ENCODE measurements at places on chromosomes 1 and 21.

GRCh38 chr1:173530795-173531693, 53.9 kb downstream of the PRDX6 start:
- no peak for DNase-seq

DNA sequence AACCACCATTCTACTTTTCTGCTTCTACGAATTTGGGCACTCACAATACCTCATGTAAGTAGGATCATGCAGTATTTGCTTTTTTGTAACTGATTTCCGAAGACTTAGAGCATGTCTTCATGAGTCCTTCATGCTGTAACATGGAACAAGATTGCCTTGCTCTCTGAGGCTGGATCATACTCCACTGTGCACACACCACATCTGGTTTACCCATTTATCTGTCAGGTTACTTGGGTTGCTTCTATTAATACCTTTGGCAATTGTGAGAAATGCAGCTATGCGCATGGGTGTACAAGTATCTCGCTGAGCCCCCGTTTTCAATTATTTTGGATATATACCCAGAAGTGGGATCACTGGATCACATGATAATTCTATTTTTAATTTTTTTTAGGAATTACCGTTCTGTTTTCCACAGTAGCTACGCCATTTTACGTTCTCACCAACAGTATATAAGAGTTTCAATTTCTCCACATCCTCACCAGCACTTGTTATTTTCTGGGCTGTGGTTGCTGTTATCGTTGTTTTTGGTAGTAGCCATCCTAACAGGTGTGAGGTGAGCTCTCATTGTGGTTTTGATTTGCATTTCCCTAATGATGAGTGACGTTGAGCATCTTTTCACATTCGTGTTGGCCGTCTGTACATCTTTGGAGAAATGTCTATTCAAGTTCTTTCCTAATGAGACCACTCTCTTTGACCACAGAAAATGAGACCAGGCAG, 10.7 kb upstream of the SLC2A5 start:
- DNase-seq, result no peak

GRCh38 chr1:108142773-108143394, 57.3 kb downstream of the SLC25A24 start:
- DNase-seq, result no peak

GRCh38 chr1:16922466-16922865, 735 bp downstream of the CROCC start:
- no peak for DNase-seq

DNA sequence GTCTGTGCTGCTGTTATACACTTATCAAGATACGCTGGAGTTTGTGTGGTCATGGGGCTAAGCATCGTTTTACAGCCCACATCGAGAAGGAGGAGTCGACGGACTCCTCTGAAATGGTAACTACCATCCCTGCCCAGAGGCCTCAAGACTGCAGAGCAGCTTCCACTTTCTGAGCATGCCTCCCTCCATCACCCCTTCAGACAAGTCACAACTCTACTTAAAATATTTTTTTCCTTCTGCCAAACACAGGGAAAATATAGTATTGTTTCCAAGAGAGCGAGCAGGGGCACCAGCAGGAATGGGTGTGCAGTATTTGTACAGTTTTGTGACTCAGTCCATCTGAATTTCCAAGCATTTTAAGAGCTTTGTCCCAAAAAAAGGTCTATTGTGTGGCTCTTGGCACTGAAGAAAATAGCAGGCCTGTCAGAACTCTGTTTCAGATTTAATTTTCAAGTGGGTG, 14.1 kb downstream of the EVA1C start:
- no peak for DNase-seq

DNA sequence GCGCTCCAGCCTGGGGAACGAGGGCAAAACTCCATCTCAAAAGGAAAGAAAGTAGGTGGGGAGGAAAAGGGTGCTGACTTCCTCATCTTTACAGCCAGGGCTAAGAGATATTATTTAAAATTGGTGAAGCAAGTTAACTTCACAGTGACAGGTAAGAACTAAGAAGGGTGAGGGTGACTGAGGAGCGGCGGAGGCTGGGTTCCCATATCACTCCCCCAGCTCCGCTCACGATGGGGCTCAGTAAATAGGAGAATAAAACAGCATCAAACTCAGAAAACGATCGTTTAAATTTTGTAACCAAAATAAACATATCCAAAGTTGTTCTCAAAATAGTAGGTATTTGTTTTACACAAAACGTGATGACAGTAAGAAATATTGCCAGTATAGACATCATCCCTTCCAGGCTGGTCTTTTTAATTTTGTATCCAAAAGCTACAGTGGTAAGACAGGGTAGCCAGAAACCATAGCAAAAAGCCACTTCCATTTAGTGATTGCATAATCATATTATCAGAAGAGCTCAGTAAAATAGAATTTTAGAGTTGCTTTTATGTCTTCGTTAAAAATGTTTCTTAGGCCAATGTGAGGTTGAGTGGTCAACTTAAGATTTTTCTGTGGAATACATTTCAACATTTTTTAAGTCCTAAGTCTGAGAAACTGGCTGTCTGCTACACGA, 26.2 kb upstream of the ADARB1 start:
- DNase-seq, result no peak

- DNase-seq, result peak; percentile 81
Measured at GRCh38 chr1:109615879-109616278, 3.5 kb downstream of the GNAT2 start.

- no peak for DNase-seq
Measured at GRCh38 chr1:192811594-192812239, 2.9 kb downstream of the RGS2 start.

- DNase-seq, result no peak
Measured at GRCh38 chr21:18369115-18369514, 34.5 kb downstream of the TMPRSS15 start.

GRCh38 chr21:45528981-45529784, 13.1 kb downstream of the SLC19A1 start:
- DNase-seq, result no peak

GRCh38 chr21:42680058-42680330, 26.6 kb downstream of the PDE9A start:
- DNase-seq, result no peak

GRCh38 chr1:59428828-59429227, 131.9 kb downstream of the FGGY start:
- no peak for DNase-seq

- no peak for DNase-seq
Measured at GRCh38 chr21:38912102-38912629, 106.4 kb downstream of the ETS2 start.

- no peak for DNase-seq
Measured at GRCh38 chr1:94651076-94651475, 109.5 kb upstream of the F3 start.

GRCh38 chr1:169027607-169028320, 78.7 kb upstream of the ATP1B1 start:
- no peak for DNase-seq
